Tongue (tissue), 3 donors: ENCODE measurements at places on chromosomes 16 and 17. TPM values are rescaled to one million over a fixed set of nuclear protein-coding genes. Genes with fewer than 3 reads are reported as not detected.
A peak's percentile ranks its signal among the peaks of the same experiment; 100 is the strongest.

GRCh38 chr16:79970551-79971236, 370.2 kb upstream of the MAF start:
- no peak for DNase-seq

GRCh38 chr17:40431231-40431602, 12.0 kb upstream of the IGFBP4 start:
- no peak for DNase-seq

DNA sequence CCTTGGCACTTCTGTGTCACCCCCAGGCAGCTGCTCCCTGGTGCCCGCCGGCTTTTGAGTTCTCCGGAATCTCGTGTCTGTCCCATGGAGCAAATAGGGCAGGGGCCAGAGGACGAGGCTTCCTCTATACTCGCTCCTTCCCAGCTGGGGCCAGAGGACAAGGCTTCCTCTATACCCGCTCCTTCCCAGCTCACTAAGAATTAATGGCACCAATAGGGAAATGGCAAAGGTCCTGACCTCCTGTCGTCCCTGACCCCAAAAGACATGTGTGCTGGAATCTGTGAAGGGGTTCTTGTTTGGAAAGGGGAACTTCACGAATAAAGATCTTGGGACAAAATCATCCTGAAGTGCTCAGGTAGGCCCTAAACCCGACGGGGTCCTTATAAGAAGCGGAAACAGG, 7.6 kb downstream of the SGSH start:
- no peak for DNase-seq

ZPBP2 gene
- not detected for total RNA-seq

DNA sequence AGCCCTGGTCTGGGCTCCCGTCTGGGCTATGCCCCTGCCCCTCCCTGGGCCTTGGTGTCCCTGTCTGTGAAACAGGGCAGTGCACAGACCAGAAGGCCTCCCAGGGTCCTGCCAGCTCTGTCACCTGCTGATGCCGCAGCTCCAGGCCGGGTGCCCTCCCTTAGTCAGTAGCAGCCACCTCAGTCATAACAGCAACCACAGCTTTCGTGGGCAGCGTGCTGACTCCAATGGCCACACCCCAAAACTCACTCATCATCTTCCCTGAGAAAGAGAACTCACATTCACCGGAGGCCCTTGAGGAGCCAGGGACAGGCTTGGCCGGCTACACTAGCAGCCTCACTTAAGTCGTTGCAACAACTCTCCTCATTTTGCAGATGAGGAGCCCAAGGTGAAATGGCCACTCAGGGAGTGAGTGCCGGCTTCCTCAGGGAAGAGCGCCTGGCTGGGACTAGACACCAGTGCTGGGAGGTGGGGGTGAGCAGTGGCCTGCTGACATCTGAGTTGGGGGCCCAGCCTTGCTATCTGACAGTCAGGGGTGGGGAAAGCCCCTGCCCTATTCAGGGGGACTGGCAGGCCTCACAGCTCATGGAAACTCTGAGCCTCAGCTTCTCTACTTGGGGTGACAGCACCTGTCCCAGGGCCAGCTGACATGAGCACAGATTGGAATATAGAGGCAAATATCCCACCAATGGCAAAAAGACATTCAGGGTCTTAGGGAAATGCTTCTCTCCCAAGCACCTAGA, 22.6 kb downstream of the SLC5A10 start:
- DNase-seq, result no peak

DNA sequence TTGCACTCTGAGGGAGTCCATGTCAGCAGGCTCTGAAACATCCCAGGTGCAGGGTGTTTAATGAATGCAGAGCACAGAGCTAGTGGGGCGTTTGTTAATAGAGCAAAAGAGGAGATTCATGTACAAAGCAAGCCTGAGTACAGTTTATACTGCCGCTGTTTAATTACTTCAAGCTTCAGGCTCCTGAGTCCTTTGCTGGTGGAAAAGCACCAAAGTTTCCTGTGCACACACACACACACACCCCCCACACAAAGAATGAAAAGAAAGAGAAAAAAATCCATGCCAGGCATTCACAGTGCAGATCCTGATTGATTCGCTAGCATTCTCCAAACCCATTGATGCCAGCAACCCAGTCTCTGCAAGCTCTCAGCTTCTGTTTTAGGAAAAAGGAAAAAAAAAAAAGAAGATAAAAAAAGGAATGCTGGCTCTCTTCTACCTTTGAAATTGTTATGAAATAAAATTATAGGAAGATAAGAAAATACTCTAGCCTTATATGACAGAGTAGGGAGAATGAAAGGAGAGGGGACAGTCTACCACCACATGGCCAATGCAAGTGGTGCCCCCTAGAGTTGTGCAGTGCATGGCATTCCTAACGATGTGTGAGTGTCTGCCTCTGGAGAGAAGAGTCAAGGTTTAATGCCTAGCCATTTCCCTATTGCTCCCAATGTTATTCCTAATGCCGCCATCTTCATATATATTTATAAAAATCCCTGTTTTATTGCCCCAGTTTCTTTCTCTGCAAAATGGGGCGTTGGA, 216.5 kb downstream of the TMEM114 start:
- no peak for DNase-seq

DNA sequence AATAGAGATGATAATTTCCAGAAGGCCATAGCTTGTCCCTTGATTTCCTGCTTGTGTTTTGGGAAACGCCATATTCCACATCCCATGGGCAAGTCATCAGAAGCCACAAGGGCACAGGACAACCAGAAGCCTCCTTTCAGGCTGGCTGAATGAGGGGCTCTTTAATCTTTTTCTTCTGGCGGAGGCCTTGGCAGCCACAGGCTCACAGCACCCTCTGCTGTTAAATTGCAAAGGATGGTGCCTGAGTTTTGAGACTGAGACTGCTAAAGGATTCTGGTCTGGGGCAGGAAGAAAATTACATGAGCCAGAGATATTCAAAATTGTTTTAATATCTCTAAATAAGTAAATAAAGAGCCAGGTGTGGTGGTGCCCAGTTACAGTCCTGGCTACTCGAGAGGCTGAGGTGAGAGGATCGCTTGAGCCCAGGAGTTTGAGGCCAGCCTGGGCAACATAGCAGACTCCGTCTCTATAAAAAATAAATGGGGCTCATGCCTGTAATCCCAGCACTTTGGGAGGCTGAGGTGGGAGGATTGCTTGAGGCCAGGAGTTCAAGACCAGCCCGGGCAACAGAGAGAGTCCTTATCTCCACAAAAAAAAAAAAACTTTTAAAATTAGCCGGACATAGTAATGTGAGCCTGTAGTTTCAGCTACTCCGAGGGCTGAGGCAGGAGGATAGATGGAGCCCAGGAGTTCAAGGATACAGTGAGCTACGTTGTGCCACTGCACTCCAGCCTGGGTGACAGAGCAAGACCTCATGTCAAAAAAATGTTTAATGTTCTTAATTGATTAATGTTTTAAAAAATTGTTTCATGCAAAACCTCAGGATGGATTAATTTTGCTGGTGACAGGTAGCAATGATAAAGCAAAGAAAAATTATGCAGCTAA, 26.3 kb downstream of the AARSD1 start:
- DNase-seq, result peak; percentile 76

DNA sequence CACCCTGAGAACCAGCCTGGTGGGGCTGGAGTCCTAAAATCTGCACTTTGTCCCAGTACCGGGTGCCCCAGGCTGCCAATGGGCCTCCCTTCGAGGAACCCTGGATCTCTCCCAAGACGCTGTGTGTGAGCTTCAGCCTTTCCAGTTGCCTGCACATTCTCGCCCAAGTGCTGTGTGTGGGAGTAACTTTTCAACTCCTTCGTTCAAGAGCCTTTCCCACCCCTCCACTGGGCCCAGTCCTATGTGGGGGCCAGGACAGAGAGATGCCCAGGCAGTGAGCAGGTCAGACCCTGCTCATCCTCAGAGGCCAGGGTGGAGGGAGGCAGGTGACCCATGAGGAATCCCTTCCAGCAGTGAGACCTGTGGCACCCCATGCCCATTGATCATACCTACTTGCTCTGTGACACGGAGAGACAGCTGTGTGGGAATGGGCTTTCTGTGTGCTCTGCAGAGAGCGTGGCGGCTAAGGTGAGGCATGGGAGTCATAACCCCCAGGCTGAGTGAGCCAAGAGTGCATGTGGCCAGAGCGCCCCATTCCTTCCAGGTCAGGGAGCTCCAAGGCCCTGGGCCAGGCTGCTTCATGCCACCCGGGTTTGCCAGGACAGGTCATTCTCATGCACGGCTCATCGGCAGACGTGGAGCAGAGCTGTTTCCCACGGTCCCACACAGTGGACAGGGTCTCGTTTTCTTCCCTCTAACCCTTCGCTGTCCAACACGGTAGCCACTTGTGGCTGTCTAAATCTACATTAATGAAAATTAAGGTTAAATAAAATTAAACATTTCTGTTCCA, 154.4 kb downstream of the CLEC16A start:
- DNase-seq, result no peak

SKAP1 gene
- 0.41 TPM for total RNA-seq

NFATC2IP gene
- total RNA-seq, result 19.1 TPM

- no peak for DNase-seq
Measured at GRCh38 chr16:67282447-67282805, 3.1 kb downstream of the PLEKHG4 start.

DNA sequence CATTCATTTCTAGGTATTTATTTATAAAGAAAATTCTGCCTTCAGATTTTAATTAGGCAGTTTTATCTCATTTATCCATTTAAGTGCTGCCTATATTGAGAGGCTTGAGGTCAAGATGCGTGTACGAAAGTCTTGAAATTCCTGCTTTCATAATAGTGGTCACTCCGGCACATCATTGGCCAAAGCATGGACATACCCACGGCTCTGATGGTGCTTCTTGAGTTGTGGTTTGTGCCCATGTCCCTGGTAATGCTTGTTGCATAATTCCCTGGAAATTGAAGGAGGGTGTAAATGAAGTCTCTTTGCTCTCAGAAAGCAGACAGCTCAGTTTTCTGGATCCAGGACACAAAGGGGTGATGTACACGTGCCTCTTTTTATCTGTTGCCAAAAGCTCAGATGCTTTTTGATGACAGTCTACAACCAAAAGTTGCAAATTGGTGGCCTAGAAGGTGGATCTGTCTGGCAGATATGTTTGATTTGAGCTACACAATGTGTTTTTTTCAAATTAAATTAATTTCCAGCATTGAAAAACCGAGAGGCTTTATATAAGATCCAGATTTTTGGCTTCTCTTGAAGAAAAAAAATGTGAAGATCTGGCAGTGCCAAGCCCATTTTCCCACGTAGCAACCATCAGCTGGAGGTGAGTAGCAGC, 94.4 kb downstream of the SHISA9 start:
- DNase-seq, result no peak
